Fibroblast of mammary gland (primary cell): ENCODE measurements at places on chromosomes 3 and 15.

DNA sequence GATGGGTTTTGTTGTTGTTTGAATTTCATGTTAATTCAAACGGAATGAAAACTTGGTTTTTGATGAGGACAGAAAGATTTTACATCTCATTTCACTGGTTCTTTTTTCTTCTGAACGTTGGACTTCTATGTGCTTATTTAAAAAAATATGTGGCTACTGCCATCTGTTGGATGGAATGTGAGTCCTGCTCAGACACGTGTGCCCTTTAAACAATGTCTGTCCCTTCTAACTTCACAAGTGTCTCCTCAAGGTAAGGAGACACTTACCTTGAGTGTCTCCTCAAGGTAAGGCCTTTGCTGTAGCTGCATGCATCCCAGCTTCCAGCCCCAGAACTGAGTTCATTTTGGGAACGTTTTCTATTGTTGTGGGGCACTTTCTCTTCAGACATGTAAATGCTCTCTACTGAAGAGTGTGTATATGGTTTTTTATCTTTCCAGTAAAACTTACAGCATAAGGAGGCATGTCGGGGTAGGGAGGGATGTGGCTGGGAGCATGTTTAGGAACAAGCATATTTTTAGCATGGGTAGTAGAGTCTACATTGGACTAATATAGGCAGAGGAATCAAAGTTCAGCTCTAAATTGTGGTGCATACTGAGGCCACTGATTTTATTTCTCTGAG lies 63.1 kb upstream of the UBE3A start:
- DNase-seq: peak; percentile 51

- DNase-seq: no peak
These were observed 37.7 kb upstream of the GNB5 start for GRCh38 chr15:52228921-52229320.

DNA sequence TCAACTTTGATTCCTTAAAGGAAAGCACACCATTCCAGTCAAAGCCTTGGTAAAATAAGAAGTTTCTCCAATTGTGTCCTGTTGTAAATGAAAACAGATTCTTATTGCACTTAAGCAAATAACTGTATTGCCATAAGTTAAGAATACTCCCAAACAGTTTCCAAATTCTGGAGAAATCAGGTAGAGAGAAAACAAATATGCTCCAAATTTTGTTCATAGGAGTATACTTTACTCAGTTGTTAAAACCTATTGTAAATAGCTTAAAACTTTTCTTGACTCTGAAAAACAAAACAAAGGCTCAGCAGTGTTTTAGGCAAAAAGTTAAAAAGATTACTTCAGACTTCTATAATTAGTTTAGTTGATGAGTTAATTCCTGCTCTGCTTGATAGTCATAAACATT lies 42.4 kb downstream of the LNP1 start:
- DNase-seq: no peak

- DNase-seq: peak; percentile 77
These were observed 52.8 kb downstream of the CDIN1 start for GRCh38 chr15:36632226-36632625.

GRCh38 chr3:30527720-30528119 lies 78.7 kb upstream of the TGFBR2 start:
- DNase-seq: no peak

DNA sequence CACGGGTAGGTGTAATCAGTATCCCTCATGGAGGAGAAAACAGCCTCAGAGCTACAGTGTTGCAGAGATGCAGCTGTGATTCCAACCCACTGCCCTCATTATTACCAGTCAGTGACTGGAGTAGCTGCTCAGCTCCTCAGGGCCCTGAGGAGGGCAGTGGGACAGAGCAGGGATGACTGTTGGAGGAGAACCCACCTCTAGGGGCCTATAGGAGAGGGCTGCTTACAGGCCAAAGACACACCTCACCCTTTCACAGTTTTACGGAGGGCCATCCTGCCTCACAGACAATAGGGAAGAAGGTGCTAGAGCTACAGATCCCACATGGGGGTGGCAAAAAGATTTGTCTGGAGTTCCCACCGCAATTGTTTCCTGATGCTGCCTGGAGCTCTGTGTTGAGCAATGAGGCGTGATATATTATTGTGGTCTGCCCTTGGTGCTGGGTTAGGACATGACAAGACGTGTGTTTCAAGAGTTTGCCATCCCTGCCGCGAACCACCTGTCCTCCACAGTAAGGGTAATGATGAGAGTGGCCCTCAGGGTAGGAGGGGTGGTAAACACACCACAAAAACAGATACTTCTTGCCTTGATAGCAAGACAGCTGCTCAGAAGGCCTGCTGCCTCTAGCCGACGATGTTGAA lies 140.5 kb upstream of the TPM1 start:
- DNase-seq: no peak

GRCh38 chr3:154862265-154862664 lies 217.9 kb upstream of the MME start:
- DNase-seq: peak; percentile 51

GRCh38 chr15:43107751-43108150 lies 1.9 kb upstream of the UBR1 start:
- no peak for DNase-seq
